GM19239 (cell line): ENCODE measurements at places on chromosomes 3 and 15.

DNA sequence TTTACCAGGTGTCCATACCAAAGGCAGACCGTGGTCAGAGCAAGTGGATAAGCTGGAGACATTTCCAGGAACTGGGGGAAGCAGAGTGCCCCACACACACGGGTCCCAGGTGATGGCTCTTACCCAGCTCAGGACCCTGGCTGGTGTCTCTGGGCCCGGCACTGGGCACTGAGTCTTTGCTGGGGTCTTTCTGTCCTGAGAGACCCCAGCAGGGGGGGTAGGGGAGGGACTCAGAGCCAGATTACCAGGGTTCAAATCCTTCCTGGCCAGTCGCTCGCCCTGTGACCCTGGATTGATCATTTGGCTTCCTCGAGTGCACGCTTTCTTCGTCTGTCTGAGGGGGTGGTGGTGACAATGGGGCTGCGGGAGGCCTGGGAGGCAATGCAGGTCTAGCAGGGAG lies 95.7 kb downstream of the PLXNA1 start:
- no peak for DNase-seq

DNA sequence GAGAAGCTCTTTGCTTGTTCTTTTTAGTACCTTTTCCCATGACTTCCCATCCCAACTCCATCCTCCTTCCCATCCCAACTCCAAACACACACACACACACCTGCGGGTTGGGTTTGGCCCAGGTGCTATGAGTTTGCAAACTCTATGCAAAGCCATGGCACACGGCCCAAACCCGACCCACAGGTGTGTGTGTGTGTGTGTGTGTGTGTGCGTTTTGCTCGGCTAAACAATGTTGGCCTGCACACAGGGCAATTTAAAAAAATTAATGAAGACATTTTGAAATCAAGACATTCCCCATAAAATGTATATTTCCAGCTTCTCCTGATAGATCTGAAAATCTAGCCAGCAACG lies 103.7 kb upstream of the TLE3 start:
- DNase-seq: no peak

- no peak for DNase-seq
These were observed 12.8 kb downstream of the PAK6 start for GRCh38 chr15:40251486-40252140.

DNA sequence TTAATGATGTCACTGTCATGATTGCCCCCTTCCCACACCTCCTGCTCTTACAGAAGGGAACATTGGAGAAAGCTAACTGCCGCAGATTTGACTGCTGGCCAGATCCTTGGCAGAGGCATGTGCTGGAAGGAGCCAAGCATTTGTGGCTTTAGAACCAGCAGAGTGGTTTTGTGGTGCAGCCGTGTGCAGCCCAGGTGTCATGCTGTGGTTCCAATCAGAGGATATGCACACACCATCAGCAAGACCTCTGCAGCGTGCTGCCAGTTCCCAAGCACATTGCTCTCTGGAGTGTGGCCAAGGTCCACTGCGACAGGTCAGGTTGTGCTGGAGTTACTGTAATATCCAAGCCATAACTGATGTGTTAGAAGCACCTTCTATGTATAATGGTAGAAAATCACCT lies 61.6 kb downstream of the OTOL1 start:
- no peak for DNase-seq

DNA sequence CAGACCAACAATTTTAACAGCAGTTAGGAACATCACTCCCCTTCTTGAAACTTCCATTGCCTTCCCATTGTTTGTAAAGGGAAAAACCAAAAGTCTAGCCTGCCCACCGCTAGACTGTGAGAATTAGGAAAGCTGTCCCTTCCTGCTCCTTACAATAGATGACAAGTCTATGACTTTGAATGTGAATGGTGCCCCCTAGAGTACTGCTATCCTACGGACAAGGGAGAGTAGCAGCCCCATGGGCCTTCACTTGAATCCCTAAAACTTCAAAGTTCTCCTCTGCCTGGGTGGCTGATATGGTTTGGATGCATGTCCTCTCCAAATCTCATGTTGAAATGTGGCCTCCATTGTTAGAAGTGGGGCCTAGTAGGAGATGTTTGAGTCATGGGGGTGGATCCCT lies 41.0 kb upstream of the FSIP1 start:
- DNase-seq: no peak

GRCh38 chr3:8532251-8532871 lies 30.7 kb downstream of the LMCD1 start:
- no peak for DNase-seq

- DNase-seq: peak; percentile 17
These were observed 99.8 kb downstream of the TMEM108 start for GRCh38 chr3:133138017-133138416.

DNA sequence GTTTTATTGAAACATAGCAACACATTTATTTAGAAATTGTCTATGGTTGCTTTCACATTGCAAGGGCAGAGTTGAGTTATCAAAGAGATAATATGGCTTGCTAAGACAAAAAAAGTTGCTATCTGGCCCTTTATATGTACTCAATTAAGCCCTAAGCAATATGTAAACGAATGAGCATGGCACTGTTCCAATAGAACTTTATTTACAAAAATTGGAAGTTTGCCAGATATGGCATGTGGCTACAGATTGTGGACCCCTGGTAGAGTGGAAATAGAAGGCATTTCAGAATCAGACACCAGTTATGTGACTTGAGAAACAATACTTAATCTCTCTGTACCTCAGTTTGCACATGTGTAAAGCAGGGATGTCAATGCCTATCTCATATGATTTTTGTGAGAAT lies 515.6 kb upstream of the SGO1 start:
- DNase-seq: no peak

- no peak for DNase-seq
These were observed 41.4 kb downstream of the ROBO2 start for GRCh38 chr3:77081240-77081661.

- no peak for DNase-seq
These were observed 354.1 kb downstream of the SHQ1 start for GRCh38 chr3:72494130-72494529.

DNA sequence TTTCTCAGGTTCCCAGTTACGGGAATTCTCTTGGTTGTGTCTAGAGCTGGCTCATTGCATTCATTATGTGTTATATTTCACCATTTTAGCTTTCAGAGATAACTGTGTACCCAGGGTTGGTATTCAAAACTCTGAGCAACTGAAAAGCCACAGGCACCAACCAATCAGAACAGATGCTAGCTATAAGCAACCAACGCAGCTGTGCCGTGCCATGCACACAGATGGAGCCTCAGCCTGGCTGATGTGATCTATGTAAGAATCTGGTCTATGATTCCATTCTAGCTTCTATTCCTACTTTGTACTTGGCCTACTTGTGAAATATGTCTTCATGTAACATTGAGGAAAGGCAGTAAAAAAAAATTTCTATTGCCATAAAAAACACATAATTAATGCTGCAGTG lies 95.0 kb upstream of the CCDC80 start:
- DNase-seq: no peak

- DNase-seq: no peak
These were observed 20.4 kb upstream of the NFKBIZ start for GRCh38 chr3:101828691-101829436.

- no peak for DNase-seq
These were observed 84.8 kb downstream of the LSM3 start for GRCh38 chr3:14263317-14264005.

- no peak for DNase-seq
These were observed 1.5 kb upstream of the U2SURP start for GRCh38 chr3:142999881-143000280.

DNA sequence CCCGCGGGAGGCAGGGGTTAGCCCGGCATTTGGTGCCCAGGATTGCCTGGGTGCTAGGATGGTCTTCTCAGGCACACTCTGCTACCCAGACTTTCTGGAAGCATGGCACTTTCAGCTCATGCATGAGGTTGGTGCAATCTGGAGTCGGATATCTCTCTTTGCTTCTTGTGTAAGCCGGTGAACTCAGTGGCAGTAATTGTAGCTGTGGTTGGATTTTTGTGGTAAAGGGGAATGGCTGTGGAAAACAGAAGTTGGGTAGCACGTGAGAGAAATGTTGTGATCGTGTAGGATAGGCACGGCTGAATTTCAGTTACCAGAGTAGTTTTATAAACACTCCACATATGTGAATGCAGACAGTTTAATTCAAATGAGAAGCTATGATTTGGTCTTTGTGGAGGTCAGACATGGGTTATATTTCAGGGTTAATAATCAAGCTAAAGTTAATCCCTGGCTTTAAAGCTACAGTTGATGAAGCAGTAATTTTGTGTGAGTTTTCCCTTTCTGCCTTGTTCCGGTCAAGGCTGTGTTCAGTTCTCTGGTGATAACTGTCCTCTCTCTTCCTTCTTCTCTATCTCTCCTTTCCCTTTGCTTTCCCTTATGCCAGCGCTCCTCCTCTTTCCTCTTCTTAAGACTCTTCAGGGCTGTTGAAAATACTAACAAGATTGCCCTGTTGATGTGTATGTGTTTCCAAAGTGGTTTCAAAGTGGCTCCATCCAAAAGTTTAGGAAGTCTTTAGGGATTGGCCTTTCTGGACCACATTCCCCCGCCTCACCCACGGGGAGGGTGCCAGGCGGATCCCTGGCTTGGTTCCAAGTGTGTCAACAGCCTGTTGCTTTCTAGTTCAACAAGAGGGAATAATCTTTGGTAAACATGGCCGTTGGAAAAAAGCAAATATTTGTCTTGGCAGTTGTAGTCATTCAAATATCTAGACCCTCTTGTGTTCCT lies 404.6 kb upstream of the C2CD4B start:
- no peak for DNase-seq

GRCh38 chr15:59828861-59829260 lies 139.7 kb upstream of the BNIP2 start:
- DNase-seq: no peak
